ENCODE measurements at places on chromosomes 6 and 20. TPM values are rescaled to one million over a fixed set of nuclear protein-coding genes. Genes with fewer than 3 reads are reported as not detected.

DNA sequence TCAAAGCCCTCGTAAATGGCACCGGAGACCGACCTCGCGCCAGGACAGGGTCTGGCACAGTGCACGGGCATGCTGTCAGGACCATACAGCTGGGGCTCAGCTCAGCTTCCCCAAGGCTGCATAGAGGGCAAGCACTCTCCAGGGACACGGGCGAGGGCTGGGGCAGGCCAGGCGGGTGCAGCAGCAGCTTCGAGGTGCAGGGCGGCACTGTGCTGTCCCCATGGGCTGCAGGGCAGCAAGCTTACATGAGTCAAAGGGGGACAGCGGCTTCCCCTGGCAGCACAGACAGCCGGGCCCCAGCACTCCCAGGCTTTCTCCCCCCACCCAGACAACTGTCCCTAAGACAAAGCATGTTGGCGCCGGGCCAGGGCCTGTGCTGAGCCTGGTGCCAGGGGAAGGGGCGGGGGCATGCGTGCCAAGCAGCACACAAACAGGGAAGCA lies 25.7 kb downstream of the PSMG4 start:
- H3K27ac ChIP-seq: no peak overlapping the region
- no peak overlapping the region for H3K4me3 ChIP-seq
- no peak for DNase-seq
- peaks cover 3% of the 10 kb centered on the region for H3K4me1 ChIP-seq

GRCh38 chr6:166670894-166671293 lies 43.8 kb upstream of the RPS6KA2 start:
- H3K27ac ChIP-seq: no peak overlapping the region
- H3K4me1 ChIP-seq: no peaks in the 10 kb centered on the region
- no peak overlapping the region for H3K4me3 ChIP-seq
- H3K36me3 ChIP-seq: no peaks in the 10 kb centered on the region

The DDX27 gene
- 47.1 TPM for polyA plus RNA-seq

- no peaks in the 10 kb centered on the region for H3K27me3 ChIP-seq
- H3K4me3 ChIP-seq: no peak overlapping the region
- DNase-seq: no peak
- no peak overlapping the region for H3K27ac ChIP-seq
Measured at GRCh38 chr6:55034752-55035151, 139.6 kb upstream of the HCRTR2 start.

The DDO gene
- polyA plus RNA-seq: not detected

DNA sequence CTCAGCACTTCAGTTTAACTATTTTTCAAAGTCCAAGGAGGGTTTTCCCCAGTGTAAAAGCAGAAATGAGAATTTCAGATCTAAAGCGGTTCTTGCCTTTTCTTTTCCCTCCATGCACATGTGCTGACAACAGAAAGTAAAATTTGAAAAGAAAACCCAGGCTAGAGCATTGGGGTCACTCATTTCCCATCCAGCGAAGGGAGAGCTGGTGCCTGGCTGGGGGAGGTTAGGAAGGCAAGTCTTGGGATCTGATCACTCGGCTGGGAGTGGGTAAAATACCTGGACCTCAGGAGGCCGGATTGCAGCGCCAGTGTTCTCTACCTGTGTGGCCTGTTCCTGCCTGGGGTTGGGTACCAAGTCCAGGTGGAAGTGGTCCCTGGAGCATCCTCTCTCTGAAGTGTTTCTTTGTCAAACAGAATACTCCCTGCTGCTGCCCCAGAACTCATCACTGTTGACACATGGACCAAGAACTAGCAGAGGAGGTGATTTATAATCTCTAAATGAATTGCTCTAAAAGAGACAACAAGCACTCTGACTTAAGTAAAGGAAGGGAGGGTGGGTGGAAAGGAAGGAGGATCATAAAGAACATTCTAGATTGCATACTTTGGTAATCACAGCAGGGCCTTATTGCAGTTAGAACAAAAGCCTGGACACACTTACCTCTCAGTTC lies 136.0 kb downstream of the MTHFD1L start:
- H3K4me3 ChIP-seq: no peak overlapping the region
- H3K27me3 ChIP-seq: no peaks in the 10 kb centered on the region
- peaks cover 5% of the 10 kb centered on the region for H3K4me1 ChIP-seq
- no peak for DNase-seq

GRCh38 chr6:97029552-97029951 lies 105.0 kb downstream of the KLHL32 start:
- H3K27me3 ChIP-seq: no peaks in the 10 kb centered on the region
- no peak overlapping the region for H3K27ac ChIP-seq
- no peak overlapping the region for H3K4me3 ChIP-seq
- H3K4me1 ChIP-seq: no peaks in the 10 kb centered on the region
- H3K36me3 ChIP-seq: no peaks in the 10 kb centered on the region

GRCh38 chr6:33413241-33414120 lies 2.7 kb downstream of the PHF1 start:
- peaks cover 70% of the 10 kb centered on the region for H3K4me1 ChIP-seq
- H3K27me3 ChIP-seq: no peaks in the 10 kb centered on the region

DNA sequence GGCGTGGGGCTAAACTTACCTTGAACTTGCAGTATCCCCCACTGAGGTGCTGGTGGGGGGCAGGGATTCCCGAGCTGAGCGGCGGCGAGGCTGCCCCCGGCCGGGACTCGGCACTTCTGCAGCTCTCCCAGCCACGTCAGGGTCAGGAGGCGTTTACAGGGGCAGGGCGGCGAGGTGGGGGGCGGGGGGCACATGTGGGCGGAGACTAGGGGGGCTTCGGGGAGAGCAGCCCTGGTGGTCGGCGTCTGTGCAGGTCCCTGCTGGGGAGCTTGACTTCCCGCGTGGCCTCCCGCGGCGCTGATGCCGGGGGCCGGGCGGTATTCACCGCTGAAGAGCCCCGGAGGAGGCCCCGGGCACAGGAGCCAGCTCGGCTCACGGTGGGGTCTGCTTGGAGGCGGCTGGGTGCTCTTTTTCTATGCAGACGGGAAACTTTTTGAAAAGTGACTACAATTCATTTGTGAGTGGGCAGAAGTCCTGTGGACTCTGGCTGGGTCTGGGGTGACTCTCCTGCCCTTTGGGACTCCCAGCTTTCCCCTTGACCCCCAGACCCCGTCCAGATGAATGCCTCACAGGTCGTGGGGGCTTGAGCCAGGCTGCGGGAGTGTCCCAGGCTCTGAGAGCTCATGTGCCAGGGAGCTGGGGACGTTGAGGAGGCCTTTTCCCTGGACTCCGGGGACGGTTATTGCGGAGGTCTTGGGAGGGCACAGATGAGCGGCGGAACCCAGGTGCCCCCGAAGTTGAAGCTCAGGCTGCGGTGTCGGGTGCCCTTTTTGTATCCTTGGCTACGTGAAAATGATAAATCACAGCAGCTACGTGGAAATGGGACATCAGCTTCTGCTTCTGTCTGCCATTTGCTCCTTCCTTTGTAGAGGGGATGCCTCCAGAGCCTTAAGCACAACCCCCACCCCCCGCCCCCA lies 75.9 kb upstream of the GATA5 start:
- no peaks in the 10 kb centered on the region for H3K27me3 ChIP-seq
- no peak overlapping the region for H3K4me3 ChIP-seq
- no peak overlapping the region for H3K27ac ChIP-seq
- no peaks in the 10 kb centered on the region for H3K36me3 ChIP-seq
- H3K4me1 ChIP-seq: peaks cover 4% of the 10 kb centered on the region

DNA sequence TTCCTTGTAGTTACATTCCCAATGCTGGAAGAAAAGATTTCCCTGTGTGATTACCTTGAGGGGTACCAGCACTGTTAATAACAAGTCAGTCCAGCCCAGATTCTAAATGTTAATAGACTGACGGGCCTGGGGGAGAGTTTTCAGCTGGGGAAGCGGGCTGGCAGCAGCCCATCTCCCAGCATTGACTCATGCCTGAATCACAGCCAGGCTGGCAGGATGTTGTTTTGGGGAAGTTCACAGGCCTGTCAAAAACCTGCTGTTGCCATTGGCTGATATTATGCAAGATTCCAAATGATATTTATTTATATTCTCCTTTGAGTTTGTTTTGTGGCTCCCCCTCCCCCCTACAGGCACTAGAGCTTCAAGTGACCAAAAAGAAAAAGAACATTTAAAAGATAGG lies 213.9 kb upstream of the CNR1 start:
- no peak for DNase-seq
- H3K36me3 ChIP-seq: no peaks in the 10 kb centered on the region
- no peaks in the 10 kb centered on the region for H3K4me1 ChIP-seq
- no peak overlapping the region for H3K4me3 ChIP-seq
- no peak overlapping the region for H3K27ac ChIP-seq

GRCh38 chr20:19823971-19824370 lies 65.9 kb downstream of the RIN2 start:
- H3K4me1 ChIP-seq: peaks cover 12% of the 10 kb centered on the region
- H3K4me3 ChIP-seq: no peak overlapping the region
- no peaks in the 10 kb centered on the region for H3K36me3 ChIP-seq
- no peak for DNase-seq

DNA sequence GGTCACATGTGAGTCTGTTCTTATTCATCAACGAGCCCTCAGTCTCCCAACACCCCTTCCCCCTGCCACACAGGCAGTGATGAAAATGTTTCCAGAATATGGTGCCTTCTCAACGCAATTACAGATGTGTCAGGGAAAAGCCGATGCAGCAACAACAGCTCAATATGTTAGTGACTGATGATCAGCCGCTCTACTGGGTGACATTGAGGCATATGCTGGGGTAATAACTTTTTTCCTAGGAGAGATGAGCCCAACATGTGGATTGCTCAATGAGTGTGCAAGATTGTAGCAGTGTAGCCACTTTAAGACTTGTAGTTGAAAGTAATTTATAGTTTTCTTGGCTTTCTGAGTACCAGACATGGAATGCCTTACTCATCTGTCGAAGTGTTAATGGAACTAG lies 49.4 kb downstream of the DTD1 start:
- no peaks in the 10 kb centered on the region for H3K27me3 ChIP-seq
- no peak for DNase-seq
- H3K36me3 ChIP-seq: no peaks in the 10 kb centered on the region
- H3K27ac ChIP-seq: no peak overlapping the region
- H3K4me1 ChIP-seq: no peaks in the 10 kb centered on the region

The HTR1E gene
- not detected for polyA plus RNA-seq

The TRMT6 gene
- 13.4 TPM for polyA plus RNA-seq

The PRL gene
- not detected for polyA plus RNA-seq

DNA sequence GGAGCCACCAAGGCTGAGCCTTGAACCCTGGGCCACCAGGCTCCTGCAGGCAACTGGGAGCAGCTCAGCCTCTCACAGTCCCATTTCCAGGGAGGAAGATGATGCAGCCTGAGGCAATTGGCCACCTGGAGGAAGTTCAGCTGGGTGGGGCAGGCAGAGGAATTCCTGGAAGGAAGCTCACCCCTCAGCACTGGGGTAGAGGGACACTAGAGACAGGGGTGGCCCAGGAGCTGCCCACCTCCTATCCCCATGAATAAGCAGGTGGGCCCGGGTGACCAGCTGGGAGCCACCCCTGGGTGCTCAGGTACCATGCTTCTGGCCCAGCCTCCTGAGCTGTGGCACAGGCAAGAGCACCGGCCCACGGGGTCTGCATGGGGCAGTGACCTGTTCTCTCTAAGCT lies 3.6 kb upstream of the HSPA12B start:
- H3K36me3 ChIP-seq: no peaks in the 10 kb centered on the region
- peaks cover 16% of the 10 kb centered on the region for H3K27me3 ChIP-seq
- DNase-seq: no peak

GRCh38 chr6:45428727-45429126 lies 51.0 kb upstream of the SUPT3H start:
- no peak overlapping the region for H3K4me3 ChIP-seq
- peak; percentile 41 for DNase-seq
- no peaks in the 10 kb centered on the region for H3K36me3 ChIP-seq
- peaks cover 72% of the 10 kb centered on the region for H3K4me1 ChIP-seq
- no peak overlapping the region for H3K27ac ChIP-seq
- H3K27me3 ChIP-seq: no peaks in the 10 kb centered on the region

GRCh38 chr6:36364669-36365479 lies 22.6 kb downstream of the ETV7 start:
- DNase-seq: no peak
- no peaks in the 10 kb centered on the region for H3K36me3 ChIP-seq
- no peaks in the 10 kb centered on the region for H3K27me3 ChIP-seq
- peaks cover 7% of the 10 kb centered on the region for H3K4me1 ChIP-seq
- no peak overlapping the region for H3K4me3 ChIP-seq
- H3K27ac ChIP-seq: no peak overlapping the region

DNA sequence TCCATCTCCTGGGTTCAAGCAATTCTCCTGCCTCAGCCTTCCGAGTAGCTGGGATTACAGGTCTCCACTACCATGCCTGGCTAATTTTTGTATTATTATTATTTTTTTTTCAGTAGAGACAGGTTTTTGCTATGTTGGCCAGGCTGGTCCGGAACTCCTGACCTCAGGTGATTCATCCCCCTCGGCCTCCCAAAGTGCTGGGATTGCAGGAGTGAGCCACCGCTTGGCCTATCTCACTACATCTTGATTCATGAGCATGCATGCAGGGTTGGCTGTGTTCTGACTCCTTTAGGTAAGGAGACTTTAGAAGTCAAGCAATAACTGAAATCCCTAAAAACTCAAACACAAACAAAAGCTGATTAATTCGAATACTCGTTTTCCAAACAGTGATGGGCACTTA lies 80.9 kb downstream of the GJA1 start:
- no peak overlapping the region for H3K4me3 ChIP-seq
- no peak overlapping the region for H3K27ac ChIP-seq
- H3K4me1 ChIP-seq: no peaks in the 10 kb centered on the region
- DNase-seq: no peak
- H3K36me3 ChIP-seq: no peaks in the 10 kb centered on the region
- no peaks in the 10 kb centered on the region for H3K27me3 ChIP-seq

DNA sequence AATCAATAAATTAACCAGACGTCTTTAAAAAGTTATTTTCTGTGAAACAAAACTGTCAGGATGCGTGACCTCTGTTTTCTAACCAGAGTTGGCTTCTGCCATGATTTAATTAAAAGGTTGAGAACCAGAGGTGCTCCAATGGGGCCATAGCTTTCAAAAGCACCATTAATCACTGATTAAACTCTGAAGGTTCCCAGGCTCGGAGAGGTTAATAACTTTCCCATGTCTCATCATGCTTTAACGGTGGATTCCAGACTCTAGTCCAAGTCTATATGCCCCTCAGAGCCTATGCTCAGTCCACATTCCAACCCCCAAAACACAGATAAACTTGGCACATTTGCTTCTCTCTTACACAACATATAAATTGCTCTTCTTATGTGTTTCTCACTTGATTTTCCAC lies 95.5 kb downstream of the SNAP91 start:
- DNase-seq: no peak
- no peak overlapping the region for H3K4me3 ChIP-seq
- H3K27ac ChIP-seq: no peak overlapping the region
- no peaks in the 10 kb centered on the region for H3K4me1 ChIP-seq

DNA sequence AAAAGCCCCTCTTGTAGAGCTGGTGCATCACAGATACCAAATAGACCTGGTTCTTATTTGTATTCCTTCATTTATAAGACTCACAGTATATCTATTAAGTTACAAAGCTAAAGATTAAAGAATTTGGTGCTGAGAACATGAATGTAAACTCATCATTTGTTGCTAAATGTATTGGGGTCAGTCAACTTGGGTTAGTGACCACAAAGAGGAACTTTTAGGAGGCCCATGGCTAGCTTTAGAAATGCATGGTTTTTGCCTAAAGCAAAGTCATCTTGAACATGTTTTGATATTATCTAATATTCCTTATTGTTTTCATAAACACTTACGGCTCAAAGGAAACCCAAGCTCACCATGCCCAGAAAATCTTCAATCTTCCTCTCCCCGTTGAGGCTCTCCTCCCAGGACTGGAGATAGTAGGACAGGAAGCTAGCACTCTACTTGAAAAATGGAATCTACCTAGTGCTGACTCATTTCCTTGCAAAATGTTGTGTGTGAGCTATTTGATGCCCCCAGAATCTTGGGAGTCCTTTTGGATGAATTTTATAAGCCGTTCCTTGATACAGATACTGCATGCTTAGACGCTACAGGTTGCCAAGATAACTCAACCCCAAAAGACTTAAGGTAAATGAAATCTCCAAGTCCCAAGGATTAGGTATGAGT lies 121.4 kb downstream of the BMP2 start:
- no peaks in the 10 kb centered on the region for H3K36me3 ChIP-seq
- H3K27me3 ChIP-seq: no peaks in the 10 kb centered on the region
- H3K27ac ChIP-seq: no peak overlapping the region
- no peaks in the 10 kb centered on the region for H3K4me1 ChIP-seq
- no peak overlapping the region for H3K4me3 ChIP-seq
